ENCODE measurements at places on chromosomes 11 and 22.

DNA sequence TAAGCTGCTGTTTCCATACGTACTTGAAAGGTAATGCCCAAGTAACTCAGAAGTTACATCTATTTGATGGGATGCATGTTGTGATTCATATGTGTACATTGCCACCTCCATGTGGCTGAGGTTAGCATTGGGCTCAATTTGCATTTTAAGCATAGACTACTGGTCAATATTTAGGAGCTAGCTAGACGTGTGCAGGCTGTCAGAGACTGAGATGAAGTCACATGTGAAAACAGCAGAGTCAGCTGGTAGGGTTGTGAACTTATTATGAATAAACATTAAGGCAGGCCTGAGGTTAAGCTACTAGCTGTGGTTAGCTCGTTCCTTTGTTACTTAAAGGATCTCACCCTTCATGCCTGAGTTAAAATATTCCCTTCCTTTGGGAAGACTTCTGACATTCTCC, 114.5 kb upstream of the MTNR1B start:
- DNase-seq = no peak

DNA sequence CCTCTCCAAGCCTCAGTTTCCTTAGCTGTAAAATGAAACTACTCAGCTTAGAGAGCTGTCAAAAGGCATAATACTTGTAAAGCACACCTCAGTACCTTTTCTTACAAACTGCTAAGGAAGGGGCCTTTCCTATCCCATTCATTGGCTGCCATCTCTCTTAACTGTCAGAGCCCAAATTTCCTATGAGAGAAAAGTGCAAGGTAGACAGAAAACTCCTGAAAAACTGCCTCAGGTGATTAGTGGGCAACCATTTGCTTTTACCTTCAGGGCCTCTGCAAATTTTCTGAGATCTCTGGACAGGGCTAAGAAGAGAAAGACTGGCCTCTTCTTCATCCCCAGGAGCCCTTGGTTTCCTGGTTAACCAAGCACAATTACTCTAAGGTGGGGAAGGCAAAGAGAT, 13.8 kb downstream of the LARGE1 start:
- DNase-seq = no peak

GRCh38 chr11:62026739-62027370, 59.4 kb upstream of the FTH1 start:
- DNase-seq = no peak

- DNase-seq = no peak
These were observed 71.9 kb downstream of the FBXO7 start for GRCh38 chr22:32546496-32546895.

GRCh38 chr11:2092956-2093412, 46.2 kb downstream of the IGF2 start:
- peak; percentile 61 for DNase-seq

DNA sequence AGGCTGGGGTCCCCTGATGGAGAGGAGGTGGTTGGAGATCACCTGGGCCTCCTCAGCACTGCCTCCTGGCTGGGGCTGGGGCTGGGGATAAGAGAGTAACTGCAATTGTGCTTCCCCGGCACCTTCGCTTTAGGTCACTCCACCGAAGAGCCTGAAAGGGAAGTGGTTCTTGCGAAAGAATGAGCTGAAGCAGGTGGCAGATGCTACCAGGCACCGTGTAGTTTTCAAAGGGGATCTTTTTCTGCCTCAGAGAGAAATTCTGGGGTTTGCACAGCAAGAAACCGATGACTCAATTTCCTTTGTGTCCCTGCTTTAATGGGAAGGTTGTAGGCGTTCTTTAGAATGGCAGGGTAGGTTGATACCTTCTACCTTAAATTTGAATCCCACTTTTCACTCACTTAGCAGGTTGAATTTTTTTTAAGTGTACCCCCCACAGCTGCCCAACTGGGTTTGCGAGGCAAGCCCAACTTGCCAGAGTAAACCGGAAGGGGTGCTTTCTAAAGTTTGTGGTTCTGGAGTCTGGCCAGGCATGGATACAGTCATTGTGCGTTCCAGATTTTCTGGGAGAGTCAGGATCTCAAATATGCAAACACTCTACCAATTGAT, 5.3 kb downstream of the CD44 start:
- no peak for DNase-seq

- DNase-seq = no peak
These were observed 5.5 kb downstream of the OSM start for GRCh38 chr22:30261134-30261533.

DNA sequence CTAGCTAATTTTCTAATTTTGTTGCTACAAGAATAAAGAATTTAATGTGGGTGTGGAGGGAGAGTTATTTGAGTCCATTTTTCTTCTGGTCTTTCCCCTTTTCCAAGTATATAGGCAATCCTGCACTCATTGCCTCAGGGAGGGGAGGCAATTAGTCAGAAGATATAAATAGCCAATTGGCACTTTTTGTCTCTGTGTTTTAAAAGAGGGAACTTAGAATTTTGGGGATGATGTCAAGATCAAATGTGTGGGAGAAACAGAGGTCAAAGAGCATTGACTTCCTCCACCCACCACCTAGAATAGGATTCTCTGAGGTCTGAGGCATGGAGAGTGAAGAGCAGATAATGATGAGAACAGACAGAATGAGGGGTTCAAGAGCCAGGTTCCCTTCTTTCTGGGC, 120.3 kb upstream of the ZC3H12C start:
- DNase-seq = no peak

DNA sequence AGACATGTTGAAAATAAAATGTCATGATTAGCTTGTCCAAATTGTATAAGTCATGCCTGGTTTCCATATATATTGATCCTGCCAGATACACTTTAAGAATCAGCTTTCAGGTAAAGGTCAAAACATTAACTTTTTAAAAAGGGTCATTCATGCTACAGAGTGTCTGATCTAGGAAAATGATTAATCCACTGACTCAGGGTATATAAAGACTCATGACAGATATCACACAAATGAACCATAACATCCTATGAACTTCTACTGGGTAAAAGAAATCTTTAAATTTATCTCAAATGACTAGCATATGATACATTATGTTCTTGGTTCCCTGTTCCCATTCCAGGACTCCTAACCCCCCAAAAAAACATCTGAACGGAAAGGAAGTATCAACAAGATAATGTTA, 11.7 kb downstream of the MRTFA start:
- DNase-seq = no peak

GRCh38 chr11:10476342-10476741, 21.3 kb downstream of the AMPD3 start:
- DNase-seq = no peak

DNA sequence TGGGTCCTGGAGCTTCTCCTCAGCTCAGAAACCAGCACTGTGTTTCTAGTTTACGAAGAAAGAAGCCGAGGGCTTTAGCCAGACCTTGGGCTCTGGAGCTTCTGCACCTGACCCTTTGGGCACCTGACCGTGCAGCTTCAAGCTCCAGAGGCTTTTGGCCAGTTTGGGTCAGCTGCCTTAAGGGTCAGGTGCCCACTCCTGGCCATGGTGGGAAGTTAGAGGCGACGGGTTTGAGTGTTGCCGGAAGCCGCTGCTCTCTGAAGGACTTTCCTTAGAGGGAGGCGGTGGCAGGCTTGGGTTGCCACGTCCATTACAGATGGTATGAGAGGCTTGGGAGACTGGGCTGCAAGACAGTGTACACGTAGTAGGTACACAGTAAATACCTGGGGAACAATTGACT, 52.3 kb downstream of the PISD start:
- no peak for DNase-seq

GRCh38 chr11:16184588-16184987, 171.8 kb downstream of the SOX6 start:
- DNase-seq = no peak

DNA sequence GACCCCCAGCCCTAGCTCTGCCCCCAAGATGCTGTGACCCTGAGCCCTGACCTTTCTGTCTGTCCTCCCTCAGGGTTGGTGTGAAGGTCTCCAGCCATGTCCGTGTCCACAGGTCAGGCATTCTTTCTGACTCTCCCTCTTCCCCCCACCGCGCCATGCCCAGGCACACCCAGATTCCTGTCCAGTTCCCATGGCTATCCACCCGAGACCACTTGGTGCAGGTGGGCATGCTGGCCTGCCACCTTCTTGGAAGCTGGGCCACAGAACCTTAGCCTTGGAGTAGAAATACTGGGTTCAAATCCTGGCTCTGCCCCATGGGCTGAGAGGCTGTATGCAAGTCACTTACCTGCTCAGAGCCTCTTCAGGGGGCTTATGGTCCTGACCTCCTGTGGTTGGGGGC, 2.3 kb upstream of the PLCB3 start:
- no peak for DNase-seq

- DNase-seq = no peak
These were observed 57.4 kb upstream of the BID start for GRCh38 chr22:17831501-17832251.

GRCh38 chr11:131190446-131190845, 180.0 kb upstream of the NTM start:
- no peak for DNase-seq

- DNase-seq = no peak
These were observed 21.1 kb upstream of the TMPRSS13 start for GRCh38 chr11:117950301-117950700.

- DNase-seq = no peak
These were observed 63.3 kb downstream of the SYN3 start for GRCh38 chr22:32994898-32995297.

DNA sequence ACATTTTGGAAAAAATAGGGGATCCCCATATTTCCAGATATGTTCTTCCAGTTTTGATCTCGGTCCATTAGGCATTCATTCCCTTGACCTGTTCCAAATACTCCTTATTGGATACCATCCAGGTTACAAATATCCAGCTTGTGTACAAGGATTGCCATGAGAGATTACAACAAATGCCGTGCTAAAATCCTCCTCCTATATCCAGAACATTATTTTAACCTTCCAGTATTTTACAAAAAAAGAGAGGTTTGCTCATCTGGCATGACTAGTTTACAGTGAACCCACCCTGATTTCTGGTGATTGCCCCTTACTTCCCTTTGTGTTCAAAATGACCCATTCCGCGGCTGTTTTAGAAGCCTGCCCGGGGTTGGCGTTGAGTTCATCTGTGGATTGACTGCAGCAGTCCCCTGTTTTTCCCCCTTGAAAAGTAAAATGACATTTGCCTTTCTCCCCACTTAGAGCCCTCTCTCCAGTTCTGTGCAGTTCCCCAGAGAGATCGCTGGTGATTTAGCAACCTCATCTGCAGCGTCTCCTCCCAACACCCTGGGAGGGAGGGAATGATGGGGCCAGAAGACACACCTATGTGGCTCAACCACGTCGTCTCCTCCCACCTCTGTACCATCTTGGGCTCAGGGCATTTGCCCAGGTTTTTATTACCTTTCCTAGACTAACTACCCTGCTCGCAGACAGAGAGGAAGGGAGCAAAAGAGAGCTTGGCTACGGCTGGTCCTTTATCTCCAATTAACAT, 73.6 kb downstream of the DSCAML1 start:
- no peak for DNase-seq

GRCh38 chr22:25025491-25026400, 73.2 kb downstream of the KIAA1671 start:
- DNase-seq = no peak

DNA sequence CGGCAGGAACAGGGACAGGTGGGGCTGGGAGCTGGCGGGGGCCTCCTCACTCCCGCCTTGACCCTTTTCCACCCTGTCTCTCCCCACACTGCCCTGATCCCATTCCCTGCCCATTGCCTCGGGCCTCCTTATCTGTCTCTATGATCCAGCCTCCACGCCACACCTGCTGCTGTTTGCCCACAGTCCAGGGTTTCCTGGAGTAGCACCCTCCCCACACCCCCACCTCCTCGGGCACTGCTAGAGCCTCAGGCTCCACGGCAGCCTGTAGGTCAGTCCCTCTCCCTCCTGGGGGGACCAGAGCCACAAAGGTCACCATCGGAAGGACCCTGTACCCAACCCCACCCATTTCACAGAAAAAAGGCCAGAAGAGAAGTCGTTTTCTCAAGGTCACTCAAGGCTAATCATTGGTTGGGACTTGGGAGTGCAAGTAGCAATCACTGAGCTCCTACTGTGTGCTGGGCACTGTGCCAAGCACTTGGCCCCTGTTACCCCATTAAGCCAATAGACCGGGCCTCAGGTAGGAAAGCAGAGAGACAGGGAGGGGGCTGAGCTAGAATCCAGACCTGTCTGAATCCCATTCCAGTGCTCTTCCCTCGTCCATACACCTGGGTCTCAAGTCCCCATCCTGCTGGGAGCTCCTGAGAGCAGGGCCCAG, 71.8 kb downstream of the PDE2A start:
- DNase-seq = no peak

Measured in hypothalamus (tissue), 51 donors.